CD4-positive, CD25-positive, alpha-beta regulatory T cell (primary cell): ENCODE measurements at places on chromosomes 5 and 9. TPM values are rescaled to one million over a fixed set of nuclear protein-coding genes. Genes with fewer than 3 reads are reported as not detected.
A peak's percentile ranks its signal among the peaks of the same experiment; 100 is the strongest.

Gene SPAG8
- not detected for polyA plus RNA-seq

Gene SPATA31C1
- not detected for polyA plus RNA-seq

DNA sequence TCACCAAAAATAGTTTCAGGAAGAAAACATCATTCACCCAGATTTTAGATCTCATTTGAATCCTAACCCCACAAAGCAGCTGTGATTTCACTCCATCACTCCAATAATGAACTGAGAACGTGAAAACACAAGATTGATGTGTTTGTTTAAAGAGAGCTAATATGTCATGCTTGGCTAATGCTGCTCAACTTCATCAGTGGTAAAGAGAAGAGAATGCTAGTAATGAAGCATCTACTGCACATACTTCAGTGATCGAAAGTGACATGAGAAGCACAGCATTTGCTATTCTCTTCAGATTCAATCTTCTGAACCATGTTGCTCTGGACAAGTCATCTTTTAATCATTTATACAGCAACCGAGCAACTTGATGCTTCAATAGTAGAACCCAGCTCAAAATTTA, 874.7 kb downstream of the EFNA5 start:
- DNase-seq: no peak
- no peak overlapping the region for H3K4me3 ChIP-seq
- no peaks in the 10 kb centered on the region for H3K36me3 ChIP-seq

DNA sequence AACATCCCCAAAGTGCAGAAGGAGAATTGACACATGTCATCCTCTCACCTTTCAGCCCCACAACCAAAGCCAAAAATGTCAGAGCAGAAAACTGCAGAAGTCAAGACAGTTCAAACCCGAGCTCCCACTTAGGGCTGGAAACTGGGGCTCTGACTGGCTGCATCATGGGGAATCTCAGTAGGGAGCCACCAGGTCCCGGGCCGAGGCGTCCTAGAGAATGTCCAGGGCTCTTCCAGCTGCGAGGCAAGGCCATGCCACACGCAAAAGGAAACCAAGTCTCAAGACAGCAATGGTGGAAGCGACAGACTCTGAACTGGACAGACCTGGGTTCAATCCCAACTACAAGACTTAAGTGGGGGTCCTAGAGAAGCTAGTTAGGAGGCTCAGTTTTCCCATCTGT, 13.8 kb downstream of the SH3PXD2B start:
- H3K4me1 ChIP-seq: no peaks in the 10 kb centered on the region
- no peak for DNase-seq
- no peak overlapping the region for H3K4me3 ChIP-seq
- H3K27ac ChIP-seq: no peak overlapping the region
- no peaks in the 10 kb centered on the region for H3K36me3 ChIP-seq

DNA sequence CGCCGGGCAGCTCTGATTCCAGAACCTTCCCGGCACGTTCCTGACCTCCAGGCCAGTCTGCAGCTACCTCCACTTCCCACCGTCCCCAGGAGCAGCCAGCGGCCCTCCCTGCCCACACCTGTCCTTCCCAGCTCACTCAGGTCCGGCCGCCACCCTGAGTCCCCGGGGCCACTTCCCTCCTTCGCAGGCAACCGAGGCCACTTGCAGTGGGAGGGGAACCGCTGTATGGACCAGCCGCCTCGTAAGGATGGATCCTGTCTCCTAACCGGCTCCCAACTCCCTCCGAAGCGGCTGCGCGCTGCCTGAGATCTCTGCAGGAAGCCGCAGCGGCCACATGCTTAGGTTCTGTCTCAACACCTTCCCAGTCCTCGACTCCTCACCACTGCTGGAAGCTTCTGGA, 7.5 kb downstream of the TMEM250 start:
- no peaks in the 10 kb centered on the region for H3K27me3 ChIP-seq
- no peak for DNase-seq
- H3K4me1 ChIP-seq: peaks cover 76% of the 10 kb centered on the region
- peak overlapping the region; percentile 83 for H3K27ac ChIP-seq
- H3K4me3 ChIP-seq: no peak overlapping the region
- H3K36me3 ChIP-seq: no peaks in the 10 kb centered on the region

GRCh38 chr5:103391659-103392058, 133.1 kb downstream of the MACIR start:
- H3K4me3 ChIP-seq: no peak overlapping the region
- no peak for DNase-seq
- H3K27ac ChIP-seq: no peak overlapping the region
- H3K36me3 ChIP-seq: no peaks in the 10 kb centered on the region
- no peaks in the 10 kb centered on the region for H3K4me1 ChIP-seq
- H3K27me3 ChIP-seq: peaks cover 2% of the 10 kb centered on the region
